ENCODE measurements at places on chromosomes 4 and X.

DNA sequence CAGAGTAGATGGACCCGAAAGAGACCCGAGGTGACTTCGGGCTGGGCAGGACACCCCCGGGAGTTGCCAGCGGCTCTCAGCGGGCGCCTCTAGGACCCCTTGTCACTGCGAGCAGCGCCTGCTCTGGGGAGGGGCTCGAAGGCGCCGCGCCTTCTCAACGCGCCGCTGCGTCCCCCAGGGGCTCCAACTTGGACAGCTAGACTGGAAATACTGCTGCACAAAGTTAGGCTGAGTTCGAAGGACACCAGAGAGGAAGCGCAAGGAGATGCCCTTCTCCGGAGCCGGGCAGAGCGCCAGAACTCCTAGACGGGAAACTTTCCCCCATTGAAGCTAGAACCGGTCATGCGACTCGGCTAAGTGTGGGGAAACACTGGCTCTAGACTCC is 493 bp upstream of the KCNIP4 start:
- no peak for DNase-seq

GRCh38 chr4:53592686-53593501 is 1.6 kb upstream of the LNX1 start:
- DNase-seq: no peak

GRCh38 chrX:140724736-140725135 is 15.2 kb downstream of the LINC00632 start:
- no peak for DNase-seq

GRCh38 chr4:73508651-73509050 is 27.1 kb downstream of the AFM start:
- DNase-seq: no peak

DNA sequence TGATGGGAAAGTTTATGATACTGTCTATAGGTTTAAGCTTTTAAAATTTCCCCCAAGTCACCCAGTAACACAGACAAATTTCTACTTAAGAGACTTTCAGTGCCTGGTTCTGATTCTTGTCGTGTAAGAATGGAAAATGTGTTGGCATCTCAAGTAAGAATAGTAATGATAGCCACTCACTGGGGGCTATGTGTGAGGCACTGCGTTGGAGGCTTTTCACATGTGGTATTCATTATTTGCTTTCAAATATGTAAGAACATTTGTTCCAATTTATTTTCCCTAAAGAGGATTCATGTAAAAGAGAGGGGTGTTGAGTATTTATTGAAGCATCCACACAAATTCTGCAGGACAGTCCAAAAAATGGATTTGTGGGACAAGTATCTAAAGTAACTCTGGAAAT is 143.6 kb downstream of the FNIP2 start:
- no peak for DNase-seq

GRCh38 chr4:103692615-103693014 is 27.2 kb downstream of the TACR3 start:
- no peak for DNase-seq

DNA sequence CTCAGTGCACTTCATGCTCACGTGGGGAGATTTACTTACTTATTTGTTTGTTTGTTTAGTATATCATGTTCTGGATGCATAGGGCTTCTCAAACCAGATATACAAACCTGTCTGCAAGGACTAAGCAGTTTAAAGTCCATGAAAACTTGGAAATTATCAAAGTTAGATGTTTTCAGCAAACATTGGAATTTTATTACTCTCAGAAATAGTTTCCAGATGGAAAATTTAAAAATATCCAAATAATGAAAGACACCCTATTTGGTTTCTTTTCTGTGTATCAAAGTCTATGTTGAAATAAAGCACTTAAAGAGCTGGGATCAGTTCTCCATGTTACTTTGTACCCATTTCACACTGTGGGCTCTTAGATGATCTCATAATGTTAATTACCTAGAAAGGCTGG is 312.1 kb downstream of the PPP1R2C start:
- no peak for DNase-seq

DNA sequence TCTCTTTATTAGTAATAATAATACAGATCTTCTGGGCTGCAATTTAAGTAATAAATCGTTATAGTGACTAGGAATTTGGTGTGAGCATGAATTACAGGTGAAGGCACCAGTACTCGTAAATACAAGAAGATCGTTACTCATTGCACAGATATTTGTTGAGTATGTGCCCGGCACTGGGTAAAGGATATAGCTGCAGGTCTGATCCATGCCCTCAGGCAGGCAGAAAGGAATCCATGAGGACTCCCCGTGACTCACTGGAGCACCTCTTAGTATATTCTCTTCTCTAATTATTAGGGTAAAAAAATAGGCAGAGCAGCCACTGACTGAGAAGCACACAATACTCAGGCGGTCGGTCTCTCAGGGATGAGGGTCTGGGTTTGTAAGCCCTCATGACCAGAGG is 868.3 kb downstream of the RAB28 start:
- DNase-seq: no peak

DNA sequence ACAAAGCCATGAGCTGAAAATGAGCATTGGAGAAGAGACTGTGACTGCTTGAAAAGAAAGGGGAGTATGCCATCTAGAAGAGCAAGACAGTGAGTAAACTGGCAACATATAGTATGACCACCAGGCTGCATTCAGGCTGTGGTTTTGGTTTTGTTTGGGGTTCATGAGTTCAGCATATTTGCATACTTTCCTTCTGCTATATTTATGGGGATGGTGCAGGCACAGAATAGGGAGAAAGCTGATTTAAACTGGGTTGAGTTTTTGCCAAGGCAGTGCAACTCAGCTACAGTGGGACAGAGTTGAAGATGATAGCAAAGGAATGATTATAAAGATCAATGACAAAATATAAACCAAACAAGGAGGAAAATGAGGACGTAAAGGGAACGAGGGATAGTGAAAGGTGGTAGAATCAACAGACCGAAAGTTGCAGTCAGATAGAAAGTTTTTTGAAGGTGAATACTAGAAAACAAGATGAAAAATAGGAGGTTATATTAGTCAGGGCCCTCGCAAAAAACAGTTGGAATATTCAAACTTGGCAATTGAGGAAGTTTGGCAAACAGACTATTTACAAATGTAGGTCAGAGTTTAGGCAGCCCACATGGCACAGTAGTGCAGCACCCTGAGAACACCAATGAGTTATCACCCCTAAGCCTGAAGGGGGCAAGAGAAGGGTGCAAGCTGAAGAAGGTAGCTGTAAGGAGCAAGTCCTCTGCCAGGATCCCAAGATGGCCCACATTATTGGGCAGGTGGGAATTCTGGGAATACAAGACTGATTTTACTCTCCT is 114.8 kb upstream of the MAP9 start:
- no peak for DNase-seq

- DNase-seq: no peak
Observed at GRCh38 chrX:46713672-46714490, 45.0 kb downstream of the SLC9A7 start.

GRCh38 chr4:41866799-41867677 is 68.2 kb upstream of the TMEM33 start:
- no peak for DNase-seq
